Activated CD4-positive, alpha-beta T cell treated with anti-CD3 and anti-CD28 coated beads, Interleukin-10, Interleukin-2, amounts not matched to agents 100 ng/mL and 50 ng/mL, durations not matched to agents 16 hours and 8 hours (primary cell): ENCODE measurements at places on chromosomes 4 and X.

DNA sequence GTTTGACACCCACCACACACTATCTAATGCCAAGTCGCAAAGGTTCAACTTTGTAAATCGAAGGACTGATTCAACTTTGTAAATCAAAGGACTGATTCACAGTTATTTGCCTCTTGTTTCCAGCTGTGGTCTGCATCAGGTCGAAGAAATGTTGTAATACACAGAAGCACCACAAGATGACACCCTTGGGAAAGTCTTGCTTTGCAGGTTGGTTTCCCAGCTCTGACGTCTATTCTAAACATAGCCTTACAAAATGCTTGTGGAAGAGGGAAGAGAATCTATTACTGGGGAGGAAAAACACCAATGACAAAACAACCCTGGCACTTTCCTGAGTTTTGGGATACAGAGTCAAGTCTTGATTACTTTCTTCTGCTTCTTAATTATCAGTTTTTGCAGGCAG is 35.3 kb downstream of the SUPT20HL1 start:
- peak; percentile 71 for DNase-seq

DNA sequence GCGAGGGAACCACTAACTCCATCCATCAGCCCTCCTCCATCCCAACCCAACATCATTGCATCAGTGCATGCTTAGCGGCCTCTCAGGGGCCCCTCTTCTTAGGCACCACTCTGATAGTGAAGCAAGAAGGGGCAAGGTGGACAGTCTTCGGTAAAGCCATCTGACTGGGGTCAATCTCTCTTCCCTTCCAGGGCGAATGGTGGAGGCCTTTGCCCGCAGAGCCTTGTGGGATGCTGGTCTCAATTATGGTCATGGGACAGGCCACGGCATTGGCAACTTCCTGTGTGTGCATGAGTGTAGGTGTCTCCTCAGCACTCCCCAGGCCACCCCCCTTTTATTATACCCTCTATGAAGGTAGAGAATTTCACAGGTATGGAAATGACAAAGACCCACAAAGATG is 18.8 kb upstream of the SASH3 start:
- no peak for DNase-seq

- no peak for DNase-seq
These were observed 220.6 kb upstream of the ARSJ start for GRCh38 chr4:114200026-114200425.

DNA sequence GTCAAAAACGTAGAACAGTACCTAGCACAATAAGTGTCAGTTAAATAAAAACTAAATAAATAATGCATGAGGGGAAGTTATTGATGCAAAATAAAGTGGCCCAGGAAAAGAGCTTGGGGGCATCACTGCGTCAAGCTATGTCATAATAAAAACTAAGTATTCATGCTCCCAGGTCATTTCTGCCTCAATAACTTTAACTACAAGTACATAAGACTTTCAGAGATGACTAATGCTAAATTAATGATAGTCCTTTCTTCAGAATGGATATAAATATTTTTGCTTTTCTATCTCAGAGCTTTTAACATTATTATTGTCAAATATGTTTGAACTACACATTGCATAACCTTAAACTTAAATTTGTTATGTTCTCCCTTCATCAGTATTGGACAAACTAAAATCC is 92.2 kb upstream of the MAGEB10 start:
- DNase-seq: no peak

GRCh38 chrX:43581167-43581566 is 74.9 kb upstream of the MAOA start:
- DNase-seq: no peak

DNA sequence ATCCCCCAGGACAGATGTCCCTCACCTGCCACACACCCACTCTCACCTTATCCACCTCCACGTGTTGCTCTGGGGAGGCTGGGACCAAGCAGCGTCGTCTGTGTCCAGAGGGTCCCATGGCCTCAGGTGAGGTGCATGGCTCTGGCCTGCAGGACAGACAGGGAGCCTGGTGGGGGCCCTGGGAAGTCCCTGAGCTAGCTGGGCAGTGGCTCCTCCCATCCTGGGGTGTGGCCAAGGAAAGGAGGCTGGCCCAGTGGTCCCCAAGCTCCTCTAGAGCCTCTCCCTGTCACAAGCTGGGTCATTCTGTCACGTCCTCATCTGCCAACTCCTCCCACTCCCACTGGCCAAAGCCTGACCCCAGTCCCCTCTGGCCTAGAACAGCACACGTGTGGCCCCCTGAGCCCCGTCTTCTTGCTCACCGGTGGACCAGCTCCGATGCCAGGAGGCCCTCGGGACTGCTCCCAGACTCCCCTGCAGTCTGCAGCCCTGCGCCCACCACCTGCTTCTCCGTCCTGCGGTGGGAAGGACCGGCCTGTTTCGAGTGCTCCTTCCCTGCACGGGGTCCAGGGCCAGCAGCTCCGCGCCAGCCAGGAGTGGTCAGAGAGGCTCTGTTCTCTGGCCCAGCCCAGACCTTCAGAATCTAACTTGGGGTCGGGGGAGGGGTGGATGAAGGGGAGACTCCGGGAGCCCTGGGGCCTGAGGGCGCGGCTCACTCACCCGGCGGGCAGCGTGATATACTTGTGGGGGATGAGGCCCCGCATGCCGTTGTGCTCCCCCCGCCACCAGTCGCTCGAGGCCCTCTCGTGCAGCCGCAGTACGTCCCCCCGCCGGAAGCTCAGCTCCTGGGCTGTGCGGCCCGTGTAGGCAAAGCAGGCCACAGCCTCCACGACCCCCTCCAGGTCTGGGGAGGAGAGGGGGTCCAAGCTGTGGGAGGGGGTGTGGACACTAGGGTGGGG is 4.8 kb downstream of the AVPR2 start:
- DNase-seq: no peak

DNA sequence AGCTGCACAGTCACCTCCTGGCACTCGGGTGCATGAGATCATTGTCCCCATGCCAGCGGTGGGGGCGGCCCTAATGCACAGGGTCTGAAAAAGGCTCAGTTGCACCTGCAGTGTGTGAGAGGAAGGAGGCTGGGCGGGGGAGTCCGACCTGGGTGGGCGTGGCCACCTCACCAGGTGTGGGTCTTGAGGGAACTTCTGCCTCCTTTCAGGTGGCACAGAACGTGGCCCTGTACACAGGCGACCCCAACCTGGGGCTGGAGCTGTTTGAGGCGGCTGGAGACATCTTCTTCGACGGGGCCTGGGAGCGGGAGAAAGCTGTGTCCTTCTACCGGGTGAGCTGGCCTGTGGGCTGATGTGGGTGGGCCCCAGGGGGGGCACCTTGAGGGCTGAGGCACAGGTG is 34.3 kb upstream of the HTRA3 start:
- DNase-seq: no peak

DNA sequence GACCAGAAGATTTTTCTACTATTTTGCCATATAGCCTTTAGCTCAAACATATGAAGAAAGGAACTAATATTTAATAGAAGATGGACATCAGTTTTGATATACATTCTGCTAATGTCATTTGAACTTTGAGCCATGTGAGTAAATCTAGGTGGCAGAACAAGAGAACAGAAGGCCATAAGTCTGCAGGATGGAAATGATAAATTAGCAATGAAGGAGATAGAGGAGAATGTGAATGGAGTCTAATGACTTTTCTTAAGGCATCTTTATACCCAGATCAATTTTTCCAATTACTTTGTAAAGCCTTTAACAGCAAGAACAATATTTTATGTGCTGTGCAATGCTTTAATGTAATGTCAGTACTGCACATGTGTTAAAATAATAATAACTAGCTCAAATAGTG is 30.1 kb upstream of the ALG13 start:
- no peak for DNase-seq

DNA sequence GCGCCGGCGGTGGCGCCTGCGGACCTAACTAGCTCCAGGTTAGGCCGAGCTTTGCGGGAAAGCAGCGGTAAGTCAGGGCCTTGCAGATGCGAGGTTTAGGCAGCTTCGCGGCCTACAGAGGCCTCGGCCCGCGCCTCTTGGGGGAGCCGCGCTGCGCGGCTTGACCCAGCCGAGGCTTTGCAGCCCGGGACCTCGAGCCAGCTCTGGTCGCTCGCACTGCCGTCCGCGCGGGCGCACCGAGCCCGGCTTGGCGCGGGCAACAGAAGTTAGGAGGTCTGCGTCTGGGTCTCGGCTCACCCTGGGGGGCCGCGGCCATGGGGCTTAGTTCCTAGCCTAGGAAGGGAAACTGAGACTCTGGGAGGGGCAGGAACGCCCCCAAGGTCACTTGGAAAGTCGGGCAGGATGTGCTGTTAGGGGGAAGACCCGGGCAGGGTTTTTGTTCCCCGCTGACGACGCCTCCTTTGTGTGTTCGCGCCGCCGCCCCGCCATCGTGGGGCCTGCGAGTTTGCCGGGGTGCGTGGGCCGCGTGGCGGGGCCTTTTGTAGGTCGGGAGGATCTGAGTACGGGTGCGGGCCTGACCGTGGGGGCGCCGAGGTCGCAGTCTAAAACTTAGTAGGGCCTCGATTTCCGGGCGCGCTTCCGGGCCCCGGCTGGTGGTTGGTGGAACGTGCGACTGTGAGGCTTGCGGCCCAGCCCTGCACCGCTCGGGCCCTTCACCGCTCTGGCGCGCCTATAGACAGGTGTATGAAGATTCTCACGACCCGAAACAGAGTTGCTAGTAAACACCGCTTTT is 482 bp downstream of the RNF4 start:
- DNase-seq: peak; percentile 82

DNA sequence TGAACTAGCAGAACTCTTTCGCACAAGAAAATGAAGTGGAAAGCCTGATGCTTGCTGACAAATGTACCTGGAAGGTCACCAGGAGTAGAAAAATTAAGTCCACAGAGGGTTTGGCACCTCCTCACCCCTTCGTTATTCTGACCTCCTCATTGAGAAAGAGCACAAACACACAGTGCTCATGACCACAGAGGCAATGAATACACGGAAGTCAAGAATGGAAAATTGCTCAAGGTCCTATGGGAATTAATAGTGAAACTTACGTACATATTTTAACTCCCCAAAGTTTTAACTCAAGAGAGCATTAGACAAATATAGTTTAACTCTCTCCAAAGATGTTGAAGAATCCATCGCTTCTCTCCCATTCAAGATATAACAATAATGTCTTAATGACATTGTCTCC is 83.6 kb upstream of the CAMK2D start:
- DNase-seq: no peak

DNA sequence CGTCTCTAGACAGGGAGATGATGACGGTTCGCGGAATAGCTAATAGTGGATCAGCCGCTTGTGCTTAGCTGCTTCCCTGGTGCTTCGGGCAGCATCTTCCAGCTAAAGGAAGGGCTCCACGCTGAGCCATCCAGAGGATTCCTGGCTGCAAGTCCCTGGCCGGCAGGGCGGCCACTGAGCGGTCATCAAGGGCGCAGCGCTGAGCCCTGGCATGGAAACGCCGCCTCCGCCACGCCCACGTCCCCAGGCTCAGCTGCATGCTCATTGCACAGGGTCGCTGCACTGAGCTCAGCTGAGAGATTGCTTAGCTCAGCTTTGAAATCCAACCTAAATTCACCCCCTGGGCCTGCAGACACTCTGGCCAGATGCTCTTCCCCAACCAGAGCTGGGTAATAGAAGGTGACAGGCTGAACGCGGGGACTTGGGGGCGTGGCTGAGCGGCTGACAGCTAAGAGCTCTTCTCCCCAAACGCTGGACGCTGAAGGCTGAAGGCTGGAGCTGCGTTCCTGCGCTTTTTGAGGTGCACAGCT is 118.2 kb upstream of the KIT start:
- no peak for DNase-seq

- DNase-seq: no peak
These were observed 14.0 kb downstream of the PNMA6F start for GRCh38 chrX:153307276-153308178.

DNA sequence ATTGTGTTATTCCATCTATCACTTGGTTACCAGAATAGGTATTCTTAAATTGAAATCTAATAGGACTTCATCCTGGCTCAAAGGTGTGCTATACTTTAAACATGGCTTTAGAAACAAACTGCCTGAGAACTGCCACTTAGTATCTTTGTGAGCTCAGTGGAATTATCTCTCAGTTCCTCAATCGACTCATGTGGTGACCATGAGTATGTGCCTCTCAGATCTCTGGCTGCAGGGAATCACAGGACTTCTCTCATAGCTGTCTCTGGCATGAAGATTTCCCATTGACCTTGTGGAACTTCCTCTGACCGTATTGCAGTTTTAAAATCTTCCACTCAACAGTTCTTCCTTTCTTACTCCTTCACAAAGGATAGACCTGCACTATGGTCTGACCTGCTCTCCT is 681.9 kb upstream of the BOD1L1 start:
- DNase-seq: no peak

DNA sequence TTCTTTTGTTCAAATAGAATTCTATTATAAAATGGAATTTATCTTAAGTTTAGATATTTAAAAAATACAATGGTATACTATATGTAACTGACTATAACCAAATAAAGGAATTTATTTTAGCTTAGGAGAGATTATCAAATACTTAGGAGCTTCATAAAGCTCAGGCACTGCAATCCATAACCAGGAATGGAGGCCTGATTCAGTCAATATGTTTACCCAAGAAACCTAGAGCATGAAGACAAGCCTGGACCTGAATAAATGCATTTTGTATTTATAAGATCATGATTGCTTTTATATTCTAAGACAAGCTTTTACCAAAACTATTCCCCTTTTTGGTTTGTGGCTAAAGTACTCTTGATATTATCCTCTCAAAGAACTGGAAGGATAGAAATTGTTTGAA is 742.6 kb downstream of the FAT4 start:
- no peak for DNase-seq
